ENCODE measurements at places on chromosomes 7 and 10.

GRCh38 chr10:30728766-30729165 lies 99.2 kb upstream of the LYZL2 start:
- DNase-seq, result no peak

DNA sequence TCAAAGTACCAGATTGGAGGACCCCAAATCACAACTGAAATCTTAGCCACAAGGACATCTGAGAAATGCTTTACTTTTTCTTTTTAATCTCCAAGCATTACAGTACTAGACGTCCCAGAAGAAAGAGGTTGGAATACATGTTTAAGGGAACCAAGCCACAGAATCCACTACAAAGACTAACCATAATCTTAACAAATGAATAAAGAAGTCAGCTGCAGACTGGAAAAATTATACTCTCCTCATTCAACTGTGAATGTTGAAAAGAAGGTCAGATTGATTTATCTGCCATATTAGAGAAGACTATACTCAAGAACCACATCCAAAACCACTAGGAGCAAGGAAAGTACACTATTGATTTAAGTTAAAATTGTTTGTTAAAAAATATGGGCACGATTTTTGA lies 102.1 kb upstream of the ABCB5 start:
- no peak for DNase-seq

- DNase-seq, result no peak
Measured at GRCh38 chr7:156703209-156703608, 62.6 kb downstream of the RNF32 start.

DNA sequence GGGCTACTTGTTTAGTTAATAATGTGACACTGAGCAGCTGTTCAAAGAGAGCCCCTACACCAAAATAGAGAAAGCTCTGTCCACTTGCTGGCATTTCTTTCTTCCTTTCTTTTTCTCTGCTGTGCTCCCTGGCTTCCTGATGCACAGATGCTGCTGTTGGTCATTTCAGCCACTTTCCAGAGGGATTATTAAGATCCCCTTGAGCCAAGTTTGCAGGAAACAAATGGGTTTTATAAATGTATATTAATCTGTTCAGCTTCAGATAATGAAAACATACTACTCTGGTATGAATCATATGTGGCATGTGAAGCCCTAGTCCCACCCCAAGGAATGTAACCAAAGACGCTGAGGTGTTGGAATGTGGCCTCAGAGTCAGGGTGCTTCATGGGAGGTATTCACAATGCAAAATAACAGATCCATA lies 638.2 kb upstream of the FZD8 start:
- DNase-seq, result peak; percentile 81

GRCh38 chr7:129423700-129424410 lies 10.4 kb upstream of the STRIP2 start:
- DNase-seq, result peak; percentile 34

DNA sequence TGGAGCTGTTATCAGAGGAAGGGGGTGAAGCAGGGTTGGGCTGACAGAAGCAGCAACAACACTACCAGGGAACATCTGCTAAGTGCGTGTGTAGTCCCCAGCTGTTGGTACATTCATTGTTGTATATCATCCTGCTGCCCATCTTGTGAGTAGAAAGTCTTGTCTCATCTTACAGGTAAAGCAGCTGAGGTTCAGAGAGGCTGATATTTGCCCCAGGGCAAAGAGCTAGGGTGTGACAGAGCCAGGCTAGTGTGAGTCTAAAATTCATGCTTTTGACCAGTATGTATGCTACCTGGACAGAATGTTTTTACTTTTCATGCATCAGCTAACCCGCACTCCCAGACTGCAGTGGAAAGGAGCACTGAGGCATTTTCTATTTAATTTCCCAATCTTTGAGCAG lies 221.6 kb downstream of the STK31 start:
- no peak for DNase-seq

DNA sequence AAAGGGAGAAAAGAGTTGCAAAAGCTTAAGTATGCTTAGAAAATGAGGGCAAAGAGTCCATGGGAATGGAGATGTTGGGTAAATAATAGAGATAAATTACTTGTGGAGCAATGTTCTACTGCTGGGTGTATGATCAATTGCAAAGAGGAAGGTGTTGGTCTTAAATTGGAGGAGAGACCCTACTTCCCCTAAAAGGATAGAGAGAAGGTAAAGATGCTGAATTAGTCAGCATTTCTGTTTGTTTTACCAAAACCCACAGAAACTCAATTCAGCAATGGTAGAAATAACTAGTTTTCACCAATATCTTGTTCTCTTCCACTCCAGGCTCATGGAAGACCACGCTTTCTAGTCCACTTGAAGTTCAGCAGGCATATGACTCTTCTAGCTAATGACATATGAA lies 32.1 kb downstream of the ASB4 start:
- no peak for DNase-seq

DNA sequence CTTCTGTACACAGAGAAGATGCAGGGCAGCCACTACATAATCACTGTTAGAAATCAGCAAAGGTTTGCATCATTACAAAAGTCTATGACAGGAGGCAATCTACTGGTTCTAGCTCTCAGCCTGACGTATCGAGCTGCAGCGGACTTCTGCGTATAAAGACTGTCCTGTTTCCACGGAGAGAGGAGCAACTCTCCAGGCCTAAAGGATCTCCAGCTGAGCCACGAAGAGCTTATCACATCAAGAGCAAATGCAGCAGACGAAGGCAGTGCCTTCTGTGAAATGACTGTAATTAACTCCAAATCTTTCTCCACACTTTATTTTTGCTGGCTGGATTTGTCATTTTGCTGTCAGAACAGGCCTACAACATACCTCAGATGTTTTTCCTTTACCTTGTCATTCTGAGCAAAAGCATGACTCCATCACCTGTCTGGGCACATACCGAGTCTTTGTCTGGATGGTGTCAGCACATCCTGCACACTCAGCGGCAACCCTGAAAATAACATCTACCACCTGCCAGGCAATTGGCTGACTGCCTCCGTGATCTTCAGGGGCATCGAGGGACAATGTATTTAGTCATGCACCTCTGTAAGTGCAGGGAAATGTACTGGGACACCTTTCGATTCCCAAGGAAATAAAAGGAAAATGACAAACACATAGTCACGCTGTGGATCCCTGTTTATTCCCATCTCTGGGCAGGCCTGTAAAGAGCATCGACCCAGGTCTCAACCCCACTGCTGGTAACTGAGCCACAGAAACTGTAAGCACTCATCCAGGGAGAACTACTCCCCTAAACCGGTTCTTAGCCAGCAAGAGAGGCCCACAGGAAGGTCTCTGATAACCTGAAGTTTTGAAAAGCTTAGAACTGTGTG lies 26.3 kb upstream of the SH3PXD2A start:
- no peak for DNase-seq

DNA sequence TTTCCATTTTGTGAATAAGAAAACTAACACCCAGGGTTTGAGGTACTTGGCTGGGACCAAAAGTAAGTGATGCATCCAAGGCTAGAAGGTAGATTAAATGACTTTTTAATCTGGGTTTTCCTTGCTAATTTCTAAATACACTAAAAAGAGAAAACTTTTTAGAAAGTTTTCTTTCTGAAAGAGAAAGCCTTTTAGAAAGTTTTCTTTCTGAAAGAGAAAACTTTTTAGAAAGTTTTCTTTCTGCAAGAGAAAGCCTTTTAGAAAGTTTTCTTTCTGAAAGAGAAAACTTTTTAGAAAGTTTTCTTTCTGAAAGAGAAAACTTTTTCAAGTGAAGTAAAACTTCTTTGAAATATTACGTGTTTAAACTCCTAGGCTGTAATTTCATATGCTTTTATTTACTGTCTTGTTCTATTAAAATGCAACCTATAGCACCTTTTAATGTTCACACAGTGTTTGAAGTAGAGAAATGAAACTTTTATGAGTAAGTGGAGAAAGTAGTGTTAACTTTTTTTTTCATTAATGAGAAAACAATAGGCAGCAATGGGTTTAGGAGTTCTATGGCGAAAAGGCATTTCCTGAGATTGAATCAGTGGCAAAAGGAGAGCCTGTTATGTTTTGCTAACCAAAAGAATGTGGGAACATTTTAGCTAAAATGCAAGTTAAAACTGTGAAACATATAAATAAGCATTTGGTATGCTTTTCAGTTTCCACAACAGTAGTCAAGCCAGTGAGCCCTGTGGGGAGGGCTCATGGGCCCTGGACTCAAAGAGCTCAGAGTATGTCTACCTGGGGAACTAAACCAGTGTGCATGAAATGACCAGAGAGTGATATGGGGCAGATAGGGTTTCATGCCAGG lies 103.7 kb downstream of the RBM20 start:
- DNase-seq, result peak; percentile 44

DNA sequence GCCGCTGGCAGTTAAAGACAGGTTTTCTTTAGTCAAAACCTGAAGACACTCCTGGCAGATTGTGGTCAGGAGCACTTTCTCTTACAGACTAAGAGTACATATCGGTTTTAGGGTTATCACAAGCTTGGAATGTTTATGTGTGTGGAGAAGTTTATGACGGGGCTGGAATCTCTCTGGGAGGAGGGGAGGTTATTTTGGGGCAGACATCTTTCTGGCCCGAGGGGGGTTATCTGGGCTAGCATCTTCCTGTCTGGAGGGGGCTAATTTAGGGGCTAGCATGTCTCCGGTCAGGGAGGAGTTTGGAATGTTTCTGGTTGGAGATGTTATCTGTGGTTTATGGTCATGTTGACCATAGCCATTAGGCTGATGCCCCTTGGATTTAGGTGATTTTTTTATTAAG lies 141.2 kb upstream of the KIF5B start:
- DNase-seq, result peak; percentile 27

- DNase-seq, result no peak
Measured at GRCh38 chr7:12834782-12835181, 147.3 kb downstream of the ARL4A start.

GRCh38 chr10:60757420-60757895 lies 20.8 kb upstream of the CDK1 start:
- peak; percentile 71 for DNase-seq

GRCh38 chr7:34837801-34838201 lies 179.8 kb downstream of the NPSR1 start:
- peak; percentile 66 for DNase-seq

GRCh38 chr10:51125518-51125917 lies 51.2 kb downstream of the PRKG1 start:
- DNase-seq, result no peak

DNA sequence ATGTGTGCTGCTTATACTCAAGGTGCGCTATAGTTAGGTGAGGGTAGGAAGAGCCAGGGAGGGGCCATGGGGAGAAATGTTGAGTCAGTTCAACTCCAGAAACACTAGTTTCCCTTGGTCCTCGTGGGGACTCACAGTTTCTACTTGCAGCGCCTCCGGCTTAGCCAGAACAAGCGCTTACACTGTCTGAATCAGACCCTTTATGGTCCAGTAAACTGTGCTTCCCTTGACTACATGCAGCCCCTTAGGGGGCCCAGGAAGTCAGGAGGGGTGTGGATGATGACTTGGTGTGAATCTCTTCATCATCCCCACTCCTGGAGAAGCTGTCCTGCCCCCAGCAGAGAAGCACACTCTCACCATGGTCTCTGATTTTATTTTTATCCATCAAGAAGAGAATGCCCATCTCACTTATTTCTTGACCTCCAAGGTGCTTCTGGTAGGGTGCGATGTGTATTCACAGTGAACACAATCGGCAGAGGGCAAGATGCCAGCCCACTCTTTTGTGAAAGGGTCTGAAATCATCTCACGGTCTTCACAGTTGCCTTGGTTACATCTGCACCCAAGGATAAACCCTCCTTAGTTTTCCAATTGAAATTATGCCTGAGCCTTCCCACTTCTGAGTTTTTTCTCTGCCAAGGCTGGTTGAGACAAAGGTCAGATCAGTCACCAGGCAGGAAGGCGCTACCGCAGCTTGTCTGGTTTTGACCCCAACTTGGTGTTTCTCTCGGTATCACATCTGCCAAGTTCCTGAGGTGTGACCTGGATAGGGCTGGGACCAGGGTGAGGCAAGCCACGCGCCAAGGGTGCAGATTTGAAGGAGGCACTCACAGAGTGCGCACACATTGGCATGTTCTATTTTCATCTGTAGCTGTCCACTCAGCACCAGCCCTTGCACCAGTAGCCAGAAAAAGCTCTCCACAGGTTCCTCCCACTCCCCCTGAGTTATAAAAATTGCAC lies 62.7 kb upstream of the LRRC4 start:
- DNase-seq, result no peak

DNA sequence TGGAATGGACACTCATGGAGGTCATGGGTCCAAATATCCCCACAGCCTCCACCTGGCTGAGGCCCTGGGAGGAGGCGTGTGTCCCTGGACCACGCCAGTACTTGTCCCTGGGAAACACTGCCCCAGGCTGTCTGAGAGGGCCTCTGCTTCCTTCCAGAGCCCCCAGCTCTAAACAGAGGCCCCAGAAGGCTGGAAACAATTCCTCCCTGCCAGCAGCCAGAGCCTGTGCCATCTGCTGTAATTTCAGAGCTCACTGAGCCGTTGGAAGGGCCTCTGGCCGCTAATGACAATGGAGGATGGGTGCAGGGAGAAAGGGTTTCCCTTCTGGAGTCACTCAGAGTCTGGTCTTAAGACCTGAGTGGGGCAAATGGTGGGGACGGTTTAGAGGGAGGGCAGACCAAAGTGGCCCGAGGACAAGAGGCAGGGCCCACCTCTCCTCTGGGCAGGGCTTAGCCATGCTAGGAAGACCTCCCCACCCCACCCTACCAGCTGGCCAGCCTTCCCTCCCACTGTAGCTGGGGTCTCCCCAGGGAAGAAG lies 7.1 kb downstream of the CHAT start:
- no peak for DNase-seq

GRCh38 chr10:9901971-9902370 lies 1115.7 kb upstream of the CELF2 start:
- no peak for DNase-seq

DNA sequence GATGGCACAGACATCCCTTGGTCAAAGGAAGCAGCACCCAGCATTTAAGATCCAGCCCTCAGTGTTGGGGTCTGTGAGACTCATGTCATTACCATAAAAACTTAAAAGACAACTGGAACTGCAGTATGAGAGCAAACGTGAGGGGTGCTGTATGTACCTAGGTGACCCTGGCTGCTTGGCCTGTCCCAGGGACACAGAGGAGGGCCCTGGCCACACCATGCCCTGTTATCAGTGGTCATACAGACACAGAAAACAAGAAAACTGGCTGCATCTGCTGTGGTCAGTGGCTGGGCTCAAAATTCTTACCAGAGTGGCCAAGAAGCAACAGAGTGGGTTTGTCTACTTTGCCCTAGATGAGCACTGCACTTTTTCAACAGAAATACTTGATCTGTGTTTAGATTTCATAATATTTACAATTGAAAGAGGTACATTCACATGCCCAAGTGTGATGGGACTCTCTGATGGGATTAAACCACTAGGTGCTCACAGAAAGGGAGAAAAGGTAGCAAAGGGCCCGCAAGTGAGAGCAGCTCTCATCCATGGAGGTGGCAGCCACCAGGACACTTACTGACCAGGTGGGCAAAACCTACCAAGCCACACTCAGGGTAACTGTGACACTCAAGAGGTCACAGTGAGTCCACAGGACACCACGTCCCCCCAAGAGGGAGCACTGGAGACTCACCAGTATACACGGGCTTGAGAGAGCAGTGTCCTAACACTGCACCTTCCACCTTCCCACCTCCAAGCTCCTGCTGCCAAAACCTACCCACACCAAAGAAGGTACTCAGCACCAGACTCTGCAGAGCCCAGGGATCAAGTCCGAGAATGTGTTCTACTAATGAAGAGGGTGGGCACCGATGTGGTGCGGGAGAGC lies 68.1 kb upstream of the CAMK2B start:
- DNase-seq, result no peak

Measured in fibroblast of skin of right biceps (primary cell).